ENCODE measurements at places on chromosomes 11 and 22. TPM values are rescaled to one million over a fixed set of nuclear protein-coding genes. Genes with fewer than 3 reads are reported as not detected.

The PPME1 gene
- total RNA-seq = 28.2 TPM

The HOATZ gene
- total RNA-seq = not detected

The GLYATL2 gene
- not detected for total RNA-seq

The MPEG1 gene
- not detected for total RNA-seq

The ADM2 gene
- total RNA-seq = 0.36 TPM

The PANX3 gene
- total RNA-seq = not detected

The HSPA8 gene
- 3,915 TPM for total RNA-seq
